ENCODE measurements at places on chromosomes 5 and 9.

- DNase-seq, result no peak
Observed at GRCh38 chr9:83554278-83554677, 16.1 kb upstream of the FRMD3 start.

- DNase-seq, result no peak
Observed at GRCh38 chr9:107612136-107612535, 122.6 kb upstream of the KLF4 start.

DNA sequence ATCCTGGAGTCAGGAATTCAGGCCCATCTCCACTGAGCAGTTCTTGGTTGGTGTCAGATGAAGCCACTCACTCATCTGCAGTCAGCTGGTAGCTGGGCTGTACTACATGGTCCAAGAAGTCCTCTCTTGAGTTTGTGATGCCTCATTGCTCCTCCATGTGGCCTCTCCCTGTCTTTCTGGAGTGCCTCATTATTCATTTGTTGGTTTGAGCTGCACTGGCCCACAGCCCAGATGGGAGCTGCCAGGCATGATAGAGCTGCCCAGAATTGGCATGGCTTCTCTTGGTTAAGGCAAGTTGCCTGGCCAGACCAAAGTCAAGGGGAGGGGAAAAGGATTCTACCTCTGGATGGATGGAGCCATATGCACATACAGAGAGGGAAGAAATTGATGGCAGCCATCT is 8.0 kb downstream of the PTCD2 start:
- peak; percentile 85 for DNase-seq

DNA sequence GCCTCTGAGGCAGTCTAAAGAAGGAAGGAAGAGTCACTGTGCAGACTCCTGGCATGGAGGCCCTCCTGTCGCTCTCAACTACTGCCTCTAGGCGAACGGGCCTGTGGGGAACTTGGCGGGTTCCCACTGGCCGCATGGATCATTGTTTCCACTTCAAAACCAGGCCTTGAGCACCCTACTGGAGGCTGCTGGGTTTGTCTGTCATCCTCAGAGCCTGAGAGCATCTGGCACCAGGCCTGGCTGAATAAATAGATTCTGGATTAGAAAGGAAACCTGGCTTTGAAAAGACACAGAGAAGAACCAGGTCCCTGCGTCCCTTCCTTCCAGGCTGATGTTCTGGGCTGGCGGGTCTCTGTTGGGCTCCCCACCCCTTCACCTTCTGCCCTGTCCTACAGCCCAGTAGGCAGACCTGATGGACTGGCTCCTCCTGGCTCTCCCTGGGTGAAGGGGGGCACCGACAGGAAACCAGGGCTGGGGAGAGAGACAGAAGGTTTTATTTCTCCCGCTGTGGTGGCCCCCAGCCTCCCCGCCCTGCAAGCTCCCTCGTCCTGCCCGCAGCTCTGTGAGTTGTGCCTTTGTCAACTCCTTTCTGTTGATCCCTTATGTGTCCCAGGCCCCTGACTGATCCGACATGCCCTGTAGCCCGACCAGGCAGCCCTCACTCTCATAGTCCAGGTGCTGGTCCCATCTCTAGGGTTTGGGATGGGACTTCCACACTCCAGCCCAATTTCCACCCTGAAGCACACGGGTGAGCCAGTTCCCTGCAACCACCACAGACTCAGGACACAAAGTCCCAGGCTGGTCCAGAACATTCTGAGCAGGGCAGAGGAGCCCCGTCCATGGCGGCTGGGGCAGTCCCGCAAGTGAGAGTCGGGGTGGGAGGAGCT is 50.1 kb downstream of the ADAMTS2 start:
- no peak for DNase-seq

DNA sequence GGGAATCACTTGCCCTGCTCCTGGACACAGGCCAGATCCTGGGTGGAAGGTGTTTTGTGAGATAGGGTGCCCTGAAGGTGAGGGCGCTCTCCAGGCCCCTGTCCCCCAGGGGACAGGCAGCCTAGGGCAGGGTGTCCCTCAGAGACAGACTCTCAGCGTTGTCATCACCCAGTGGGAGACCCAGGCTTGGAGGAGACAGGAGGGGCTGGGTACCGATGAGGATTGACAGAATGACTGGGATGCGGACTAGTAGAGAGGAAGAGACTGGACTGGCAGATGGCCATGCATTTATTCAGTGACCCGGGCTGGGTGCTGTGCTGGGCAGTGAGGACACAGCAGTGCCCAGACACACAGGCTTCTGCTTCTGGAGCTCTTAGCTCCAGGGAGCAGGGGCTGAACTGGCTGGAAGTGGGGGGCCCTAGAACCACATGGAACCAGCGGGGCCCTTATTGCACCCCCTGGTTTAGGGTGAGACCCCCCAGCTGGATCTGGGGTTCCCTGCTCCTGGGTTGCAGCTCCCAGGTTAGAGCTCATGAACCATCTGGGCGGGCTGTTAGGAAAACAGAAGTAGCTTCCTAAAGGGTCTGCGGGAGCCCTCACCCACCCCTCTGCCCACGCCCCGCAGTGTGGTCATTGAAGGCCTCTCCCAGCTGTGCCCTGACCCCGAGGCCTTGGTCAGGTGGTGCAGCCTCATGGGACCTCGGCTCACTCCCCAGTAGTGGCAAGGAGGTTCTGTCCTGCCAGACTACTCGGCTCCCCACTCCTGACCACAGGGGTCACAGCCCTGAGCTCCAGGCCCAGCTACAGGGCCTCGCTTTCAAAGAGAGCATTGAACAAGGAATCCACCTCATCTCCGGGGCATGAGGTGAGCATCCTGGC is 116.7 kb upstream of the LMX1B start:
- DNase-seq, result no peak

- DNase-seq, result no peak
Observed at GRCh38 chr5:175696139-175696854, 38.4 kb downstream of the HRH2 start.

DNA sequence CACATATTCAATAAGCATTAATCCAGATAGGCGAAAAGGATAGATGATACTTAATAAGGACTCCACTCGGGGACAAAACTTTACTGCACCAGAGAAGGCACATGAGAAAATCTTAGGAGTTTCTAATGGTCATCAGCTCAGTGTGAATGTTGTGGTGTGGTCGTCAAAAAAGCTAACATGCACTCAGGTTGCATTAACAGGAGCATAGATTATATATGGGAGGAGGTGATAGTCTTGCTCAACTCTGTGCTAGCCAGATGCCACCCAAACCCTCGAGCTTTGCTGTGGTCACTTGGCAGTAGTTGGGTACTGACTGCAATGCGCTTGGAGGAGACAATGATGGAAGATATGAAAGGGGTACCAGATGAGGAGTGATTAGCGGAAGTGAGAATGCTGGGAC is 8.6 kb upstream of the COL27A1 start:
- DNase-seq, result no peak

GRCh38 chr9:136726118-136726517 is 13.7 kb downstream of the DIPK1B start:
- no peak for DNase-seq

DNA sequence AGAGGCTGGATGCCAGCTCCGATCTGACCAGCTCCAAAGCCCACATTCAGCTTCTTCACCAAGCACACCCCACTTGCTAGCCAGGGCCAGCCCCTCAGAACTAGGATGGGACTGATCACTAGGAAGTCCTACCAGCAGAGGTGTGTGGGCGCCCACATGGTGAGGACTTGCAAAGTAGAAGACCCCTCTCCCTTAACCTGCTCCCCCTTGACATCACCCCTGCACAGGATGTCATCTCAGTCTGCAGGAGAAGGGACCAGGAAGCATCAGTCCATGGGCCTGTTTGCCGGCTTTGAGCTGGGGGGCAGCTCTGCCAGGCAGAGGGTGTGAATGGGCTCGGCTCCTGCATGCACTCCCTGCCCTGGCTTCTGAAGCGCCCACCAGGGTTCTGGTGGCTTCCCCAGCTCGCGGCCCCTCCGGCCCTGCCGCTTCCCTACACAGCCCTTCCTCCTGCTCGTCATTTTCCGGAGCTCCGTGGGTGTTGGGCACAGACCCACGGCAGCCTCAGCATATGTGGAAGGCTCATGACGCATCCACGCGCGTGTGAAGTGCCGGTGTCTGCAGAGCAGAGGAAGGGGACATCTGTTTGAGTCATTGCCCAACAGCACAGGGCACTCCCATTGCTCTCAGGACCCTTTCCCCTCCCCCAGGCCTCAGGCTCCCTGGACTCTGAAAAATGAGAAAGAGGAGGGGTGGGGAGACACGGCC is 3.7 kb upstream of the FAM78A start:
- DNase-seq, result no peak

- no peak for DNase-seq
Observed at GRCh38 chr5:62082370-62082801, 223.6 kb upstream of the KIF2A start.

GRCh38 chr9:37919246-37919955 is 15.5 kb upstream of the SLC25A51 start:
- DNase-seq, result no peak

- DNase-seq, result no peak
Observed at GRCh38 chr5:173001229-173001841, 17.8 kb downstream of the ATP6V0E1 start.

DNA sequence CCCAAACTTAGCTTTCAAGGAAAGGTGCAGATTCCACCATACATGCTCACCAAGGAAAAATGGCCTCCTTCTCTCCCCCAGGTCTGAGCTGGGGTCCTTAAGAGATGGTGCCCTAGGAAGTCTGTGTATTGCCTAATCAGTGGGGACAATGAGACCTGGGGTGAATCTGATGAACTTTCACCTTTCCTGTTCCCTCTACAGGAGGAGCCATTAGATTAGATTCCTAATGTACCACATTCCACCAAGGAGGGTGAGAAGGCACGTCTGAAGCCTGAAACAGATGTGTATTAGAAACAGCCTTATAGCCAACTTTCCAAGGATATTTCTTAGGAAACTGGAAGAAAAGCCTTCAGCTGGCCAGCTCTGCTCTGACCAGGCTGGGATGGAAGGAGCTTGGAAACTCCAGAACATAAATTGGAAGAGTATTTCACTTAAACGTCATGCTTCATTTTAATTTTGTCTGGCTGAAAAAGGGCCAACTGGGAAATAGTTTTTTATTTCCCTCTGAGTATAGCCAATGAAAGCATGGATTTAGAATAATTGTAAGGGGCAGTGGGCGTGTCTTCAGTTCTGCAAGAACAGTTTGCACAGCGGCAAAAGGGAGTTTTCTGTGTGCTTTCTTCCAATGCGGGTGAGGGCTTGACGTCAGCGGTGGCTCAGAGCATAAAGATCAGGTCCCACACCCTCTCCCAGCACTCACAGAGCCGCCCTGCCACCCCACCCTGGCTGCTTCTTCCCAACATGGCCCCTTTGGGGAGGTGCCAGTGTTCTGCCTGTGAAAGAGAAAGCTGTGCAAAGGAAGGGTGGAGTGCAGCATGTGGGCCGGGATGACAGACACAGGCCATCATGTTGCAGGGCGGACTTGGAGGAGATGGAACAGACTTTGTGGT is 210.9 kb downstream of the ESM1 start:
- no peak for DNase-seq

DNA sequence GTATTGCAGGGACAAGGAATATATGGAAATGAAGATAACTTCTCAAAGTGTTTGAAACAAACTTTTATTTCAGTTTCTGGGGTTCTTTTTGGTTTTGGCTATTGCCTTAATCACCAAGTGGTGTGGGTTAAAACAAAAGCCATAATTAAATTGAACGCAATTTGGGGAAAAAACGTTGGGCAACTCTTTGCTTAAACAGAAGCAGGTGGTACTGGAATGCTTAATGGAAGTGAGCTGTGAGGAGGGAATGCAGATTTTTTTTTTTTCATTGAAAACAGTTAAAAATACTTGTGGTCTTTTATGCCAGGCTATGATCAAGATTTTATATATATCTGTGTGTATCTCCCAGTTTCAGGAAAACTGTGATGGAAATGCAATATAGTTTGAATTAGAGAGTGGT is 195.7 kb upstream of the TUT7 start:
- no peak for DNase-seq

GRCh38 chr9:29999645-30000044 is 2384.8 kb upstream of the ACO1 start:
- no peak for DNase-seq

DNA sequence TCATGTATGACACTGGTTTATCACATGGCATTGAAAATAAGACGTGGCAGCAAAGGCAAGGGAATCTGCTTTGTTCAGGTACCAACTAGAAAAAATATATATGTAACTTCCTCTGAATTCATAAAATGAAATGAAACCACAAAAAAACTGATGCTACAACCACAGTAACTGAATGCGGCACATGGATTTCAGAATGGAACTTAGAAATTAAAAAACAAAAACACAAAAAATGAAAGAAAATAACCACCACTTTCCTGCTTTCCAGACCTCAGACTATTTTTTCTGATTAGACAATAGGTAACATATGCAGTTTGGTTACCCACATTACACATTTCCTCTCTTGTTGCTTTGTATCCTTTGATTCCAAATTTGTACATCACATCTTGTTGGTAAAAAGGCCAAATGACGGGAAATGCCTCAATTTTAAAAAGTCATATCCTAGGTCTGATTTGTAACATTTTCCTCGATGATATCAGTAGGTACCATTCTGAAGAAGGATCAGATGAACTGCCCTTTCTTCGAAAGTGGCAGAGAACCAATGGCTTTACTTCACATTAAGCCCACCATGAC is 18.1 kb upstream of the PDCL start:
- DNase-seq, result no peak

- no peak for DNase-seq
Observed at GRCh38 chr5:126438267-126438666, 15.1 kb downstream of the GRAMD2B start.

GRCh38 chr5:54329731-54330709 is 19.6 kb upstream of the ARL15 start:
- DNase-seq, result no peak

DNA sequence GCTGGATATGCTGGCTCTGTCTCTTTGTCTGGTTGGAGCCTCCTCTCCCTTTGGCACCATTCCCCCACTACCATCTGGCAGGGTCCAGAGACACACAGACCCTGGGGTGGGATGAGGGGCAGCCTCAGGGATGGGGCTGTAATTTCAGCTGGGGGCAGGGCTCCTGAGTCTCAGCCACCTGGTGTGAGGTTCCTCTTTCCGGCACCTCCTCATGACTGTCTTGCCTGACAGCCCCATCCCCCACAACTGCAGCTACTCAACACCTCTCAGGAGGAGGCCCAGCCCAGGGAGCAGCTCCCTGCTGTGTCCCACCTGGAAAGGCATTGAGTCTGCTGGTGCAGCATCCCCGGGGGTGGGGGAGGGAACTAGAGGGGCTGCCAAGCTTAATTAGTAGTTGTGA is 11.7 kb upstream of the RPS14 start:
- no peak for DNase-seq

DNA sequence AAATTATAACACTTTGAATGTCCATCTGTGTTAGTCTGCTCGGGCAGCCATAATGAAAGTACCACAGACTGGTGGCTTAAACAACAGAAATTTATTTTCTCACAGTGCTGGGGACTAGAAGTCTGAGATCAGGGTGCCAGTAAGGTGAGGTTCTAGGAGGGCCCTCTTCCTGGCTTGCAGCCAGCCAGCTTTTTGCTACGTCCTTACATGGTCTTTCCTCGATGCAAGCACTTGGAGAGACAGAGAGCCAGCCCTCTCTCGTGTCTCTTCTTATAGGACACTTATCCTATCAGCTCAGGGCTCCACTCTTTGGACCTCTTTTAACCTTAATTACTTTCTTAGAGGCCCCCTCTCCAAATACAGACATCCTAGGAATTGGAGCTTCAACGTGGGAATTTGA is 351.8 kb downstream of the SPOCK1 start:
- DNase-seq, result no peak

- DNase-seq, result no peak
Observed at GRCh38 chr9:72843520-72844439, 109.1 kb downstream of the ALDH1A1 start.
